ENCODE measurements at places on chromosomes 12 and 14. TPM values are rescaled to one million over a fixed set of nuclear protein-coding genes. Genes with fewer than 3 reads are reported as not detected.

DNA sequence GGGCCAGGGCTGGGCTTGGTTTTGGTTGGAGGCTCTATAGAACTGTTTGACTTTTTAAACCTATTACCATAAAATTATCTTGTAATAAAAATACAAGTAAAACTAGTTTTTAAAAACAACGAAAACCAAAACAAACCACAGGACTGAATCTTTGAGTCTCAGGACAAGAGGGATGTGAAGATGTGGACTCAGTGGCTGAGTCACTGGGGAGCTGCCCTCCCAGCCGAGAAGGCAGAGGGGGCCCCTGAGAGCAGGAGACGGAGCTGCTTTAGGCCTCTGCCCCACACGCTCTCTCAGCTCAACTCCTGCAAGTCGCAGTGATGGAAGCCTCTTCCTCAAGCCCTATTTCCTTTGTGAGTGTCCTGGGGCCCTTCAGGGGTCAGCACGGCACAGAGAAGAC, 59.0 kb downstream of the CDC42BPB start:
- DNase-seq = no peak

DNA sequence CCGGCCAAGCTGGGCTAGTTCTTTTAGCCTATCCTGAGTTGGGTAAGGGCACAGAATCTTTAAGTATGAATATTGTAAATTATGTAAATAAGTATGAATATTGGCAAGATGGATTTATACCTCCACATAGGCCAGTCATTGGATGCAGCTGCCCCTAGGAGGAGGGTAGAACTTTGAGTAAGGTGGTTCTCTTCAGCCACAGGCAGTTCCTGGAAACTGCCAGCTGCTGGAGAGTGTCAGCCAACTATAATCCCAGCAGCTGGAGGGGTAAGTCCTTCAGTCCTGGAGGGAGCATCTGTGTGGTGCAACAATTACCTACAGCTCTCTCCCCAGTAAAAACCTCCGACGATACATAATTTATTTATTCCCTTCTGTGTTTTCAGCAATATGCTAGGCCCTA, 65.8 kb upstream of the TMPO start:
- no peak for DNase-seq

- no peak for DNase-seq
Measured at GRCh38 chr12:88623777-88624548, 43.7 kb upstream of the KITLG start.

DNA sequence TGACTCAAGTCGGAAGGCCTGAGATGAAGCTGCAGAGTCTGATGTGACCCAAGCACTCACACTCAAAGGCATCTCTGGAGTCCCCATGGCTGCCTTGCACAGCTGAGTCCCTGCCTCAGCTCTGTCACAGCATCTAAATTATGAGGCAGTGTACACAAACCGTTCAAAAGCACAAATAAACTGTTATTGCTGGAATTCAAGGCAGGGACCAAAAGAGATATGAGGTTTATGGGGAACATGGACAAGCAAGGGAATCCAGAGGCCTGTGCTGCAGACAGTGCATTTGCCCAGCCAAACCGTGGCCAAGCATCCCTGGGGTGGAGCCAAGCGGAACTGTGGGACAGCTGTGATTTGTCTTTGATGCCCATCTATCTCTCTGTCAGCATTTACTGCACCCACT, 91.3 kb downstream of the RPS29 start:
- no peak for DNase-seq

DNA sequence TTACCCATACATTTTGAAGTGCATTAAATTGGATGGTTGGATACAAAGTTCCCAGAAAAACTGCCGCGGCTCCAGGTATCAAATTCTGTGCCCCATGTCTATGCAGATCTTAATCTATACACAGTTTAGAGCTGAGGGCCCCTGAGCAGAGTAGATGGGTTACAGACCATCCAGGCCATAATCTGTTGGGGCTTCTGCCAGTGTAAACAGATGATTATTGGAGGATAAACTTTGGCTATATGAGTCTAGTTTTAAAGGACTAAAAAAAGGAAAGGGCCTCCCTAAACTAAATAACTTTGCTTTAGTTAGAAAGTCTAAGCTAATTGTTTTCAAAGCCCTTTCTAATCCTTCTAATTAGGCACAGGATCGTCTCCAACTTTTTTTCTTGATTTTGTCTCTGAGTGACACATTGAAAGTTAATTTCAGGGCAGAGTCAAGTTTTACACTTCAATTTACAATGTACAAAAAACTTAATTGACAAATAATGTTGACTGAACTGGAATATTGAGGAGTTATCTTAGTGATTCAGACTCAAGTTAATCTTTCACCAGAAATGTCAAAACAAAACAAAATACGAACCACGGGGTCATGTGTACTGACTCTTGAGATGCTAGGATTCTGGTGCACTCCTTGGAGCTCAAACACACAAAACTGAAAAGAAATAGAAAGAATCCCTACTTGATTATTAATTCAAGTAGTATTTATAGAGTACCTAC, 133.9 kb upstream of the SCAF11 start:
- DNase-seq = no peak

GRCh38 chr14:75066691-75067090, 2.8 kb upstream of the ZC2HC1C start:
- DNase-seq = no peak

GRCh38 chr14:22668417-22668816, 24.3 kb upstream of the OR6J1 start:
- DNase-seq = no peak

GRCh38 chr12:67274186-67274585, 5.0 kb downstream of the CAND1 start:
- DNase-seq = no peak

GRCh38 chr12:130909111-130909510, 37.2 kb downstream of the RAN start:
- no peak for DNase-seq

DNA sequence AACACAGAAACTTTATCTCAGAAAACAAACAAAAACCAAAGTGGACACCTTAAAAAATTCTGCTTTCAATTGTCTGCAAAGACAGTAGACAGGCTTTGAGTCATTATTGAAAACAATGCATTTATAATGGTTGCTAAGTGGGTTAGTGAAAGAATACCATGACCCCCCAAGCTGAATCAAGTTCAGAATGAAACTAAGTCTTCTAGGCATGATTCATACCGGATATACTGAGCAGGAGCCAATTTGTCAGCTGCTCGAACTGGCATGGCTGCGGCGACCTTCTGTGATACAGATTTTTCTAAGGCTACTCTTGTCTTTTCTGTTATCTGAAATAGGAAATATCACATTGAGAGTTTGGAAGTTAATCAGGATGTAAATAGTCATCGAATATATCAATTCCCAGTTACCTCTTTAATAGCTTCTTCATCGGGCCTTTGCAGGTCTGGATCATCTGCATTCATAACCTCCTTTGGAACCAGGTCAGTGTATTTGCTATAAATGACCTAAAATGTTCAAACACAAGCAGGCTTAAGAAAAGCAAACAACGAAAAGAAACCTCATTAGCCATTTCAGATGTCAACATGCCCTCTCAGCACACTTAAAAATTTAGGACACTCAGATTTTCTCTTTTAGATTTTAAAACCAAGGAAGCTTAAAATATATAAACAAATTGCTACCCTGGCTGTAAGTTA, 22.3 kb downstream of the SNW1 start:
- no peak for DNase-seq

DNA sequence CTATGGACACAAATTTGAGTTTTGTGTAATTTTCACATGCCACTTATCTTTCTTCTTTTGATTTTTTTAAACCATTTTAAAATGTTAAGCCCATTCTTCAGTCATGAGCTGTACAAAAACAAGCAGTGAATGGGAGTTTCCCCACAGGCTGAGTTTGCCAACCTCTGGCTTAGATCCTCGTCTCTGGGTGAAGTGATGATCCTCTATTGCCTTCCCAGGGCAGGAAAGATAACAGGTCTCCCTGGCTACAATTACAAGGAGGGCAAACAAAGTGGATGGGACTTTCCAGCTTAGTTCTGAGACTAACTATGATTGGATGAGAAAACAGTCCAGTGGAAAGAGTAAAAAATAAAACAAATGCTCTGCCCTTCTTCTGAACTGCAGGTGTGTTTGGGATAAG, 203.7 kb downstream of the SPTSSA start:
- no peak for DNase-seq

DNA sequence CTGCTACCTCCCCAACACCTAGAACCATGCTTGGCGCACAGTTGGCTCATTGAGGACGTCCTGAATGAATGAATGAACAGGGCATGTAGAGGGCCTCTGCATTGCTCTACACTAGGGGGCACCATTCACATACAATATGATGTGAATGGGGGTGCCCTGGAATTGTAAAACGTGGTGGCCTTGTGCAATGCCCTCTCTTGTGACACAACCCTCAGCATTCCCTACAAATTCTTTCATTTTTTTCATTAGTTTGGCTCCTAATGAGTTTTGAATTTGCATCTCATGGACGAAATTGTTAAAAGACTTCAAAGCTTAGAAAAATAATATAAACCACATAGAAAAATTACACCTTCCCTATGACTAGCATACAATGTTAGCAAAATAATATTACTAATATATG, 2.3 kb upstream of the DIO2 start:
- no peak for DNase-seq

The C12orf50 gene
- 0.05 TPM for total RNA-seq

The CRACR2A gene
- 4.5 TPM for total RNA-seq
